Fibroblast of skin of left biceps (primary cell): ENCODE measurements at places on chromosomes 2 and 18.

- no peak for DNase-seq
Measured at GRCh38 chr2:41735006-41735405, 312.8 kb upstream of the PKDCC start.

- DNase-seq = no peak
Measured at GRCh38 chr2:32825291-32825712, 121.5 kb upstream of the LTBP1 start.

DNA sequence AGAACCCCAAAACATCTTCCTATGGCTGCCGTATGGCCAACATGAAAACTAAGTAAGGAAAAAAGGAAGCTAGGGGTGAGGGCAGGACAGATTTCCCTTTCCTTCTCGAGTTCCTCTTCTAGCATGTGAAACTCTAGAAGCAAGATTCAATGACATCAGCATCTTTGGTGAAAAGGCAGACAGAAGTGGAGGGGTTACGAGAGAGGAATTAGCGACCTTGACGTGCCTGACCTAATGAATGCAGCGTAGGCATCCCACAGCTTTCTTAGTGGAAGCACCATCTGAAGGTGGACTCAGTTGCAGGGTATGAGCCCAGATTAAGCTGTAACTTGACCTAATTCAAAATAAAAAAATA is 47.9 kb upstream of the PELI1 start:
- DNase-seq = no peak

- DNase-seq = no peak
Measured at GRCh38 chr2:37615804-37616676, 55.4 kb downstream of the CDC42EP3 start.

DNA sequence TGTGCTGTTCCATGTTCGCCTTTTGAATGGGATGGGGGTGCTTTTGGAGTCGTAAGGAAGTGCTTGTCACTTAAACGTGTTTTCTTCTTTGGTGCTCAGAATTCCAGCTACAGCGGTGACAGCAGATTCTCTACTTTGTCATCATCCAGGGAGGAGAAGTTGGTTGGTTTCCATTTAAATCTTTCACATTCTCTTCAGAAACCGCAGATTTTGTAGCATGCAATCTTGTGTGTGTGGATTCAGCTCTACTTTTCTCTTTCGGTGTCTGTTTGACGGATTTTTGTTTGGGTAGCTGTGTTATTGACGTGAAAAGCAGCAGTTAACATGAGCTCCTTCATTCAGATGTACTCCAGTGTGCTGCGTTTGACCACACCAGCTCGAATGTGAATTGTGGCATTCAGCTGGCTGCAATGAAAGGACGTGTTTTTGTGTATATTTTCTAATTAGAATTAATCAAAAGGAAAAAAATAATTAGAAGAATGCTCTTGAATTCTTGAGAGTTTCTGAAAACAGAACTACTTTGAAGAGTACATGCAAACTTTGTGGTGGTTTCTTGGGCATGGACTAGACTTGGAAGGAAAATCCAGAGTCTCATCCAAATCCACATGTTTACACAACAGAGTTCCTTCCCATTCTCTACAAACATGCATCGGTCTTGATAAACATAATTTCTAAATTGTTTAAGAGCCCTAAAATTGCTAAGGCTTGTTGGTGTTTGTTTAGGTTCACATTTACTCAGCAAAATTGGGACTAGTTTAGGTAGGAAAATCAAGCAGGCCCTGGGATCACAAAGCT is 68.7 kb upstream of the RBM44 start:
- no peak for DNase-seq

- no peak for DNase-seq
Measured at GRCh38 chr2:60544954-60545560, 8.4 kb downstream of the BCL11A start.

GRCh38 chr2:44952806-44953498 is 11.4 kb downstream of the SIX3 start:
- DNase-seq = no peak

DNA sequence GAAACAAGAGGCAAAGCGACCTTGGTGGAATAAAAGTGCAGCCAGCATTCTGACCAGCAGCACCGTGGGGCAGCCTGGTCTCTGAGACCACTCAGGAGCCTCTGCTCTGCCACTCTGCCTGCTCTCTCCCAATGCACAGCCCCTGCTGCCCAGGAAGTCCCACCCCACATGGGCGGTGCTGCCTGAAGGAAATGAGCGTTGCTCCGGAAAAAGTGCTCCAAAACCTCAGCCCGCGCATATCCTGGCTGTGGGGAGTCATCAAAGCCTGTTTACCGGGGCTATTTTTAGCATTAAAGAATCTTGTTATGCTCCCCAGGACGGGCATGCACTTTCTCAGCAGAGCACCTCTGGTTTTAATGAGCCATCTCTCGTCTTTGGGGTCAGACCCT is 54.5 kb downstream of the EPAS1 start:
- DNase-seq = no peak

GRCh38 chr2:55418512-55419232 is 984 bp downstream of the CCDC88A start:
- no peak for DNase-seq

DNA sequence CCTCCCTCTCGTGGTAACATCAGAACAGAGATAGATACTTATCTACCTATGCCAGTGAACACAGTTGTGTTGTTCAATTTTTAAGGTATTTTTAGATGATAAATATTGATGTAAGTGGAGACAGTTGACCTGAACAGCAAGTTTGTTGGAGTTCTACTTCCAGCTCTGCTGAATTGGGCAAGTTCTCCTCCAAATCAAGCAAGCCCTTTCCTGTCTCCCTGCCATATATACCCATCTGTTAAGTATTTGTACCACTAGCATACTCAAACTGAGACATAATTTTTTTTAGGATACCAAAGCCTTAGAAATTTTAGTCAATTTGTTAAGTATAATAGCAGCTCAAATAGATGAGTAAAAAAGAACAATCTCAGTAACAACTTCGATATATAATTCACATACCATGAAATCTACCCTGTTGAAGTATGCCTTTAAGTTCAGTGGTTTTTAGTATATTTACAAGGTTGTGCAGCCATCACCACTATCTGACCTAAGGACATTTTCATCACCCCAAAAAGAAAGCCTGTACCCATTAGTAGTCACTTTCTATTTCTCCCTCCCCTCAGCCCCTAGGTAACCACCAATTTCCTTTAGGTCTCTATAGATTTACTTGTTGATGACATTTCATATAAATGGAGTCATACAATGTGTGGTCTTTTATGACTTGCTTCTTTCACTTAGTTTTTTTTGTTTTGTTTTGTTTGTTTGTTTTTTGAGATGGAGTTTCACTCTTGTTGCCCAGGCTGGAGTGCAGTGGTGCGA is 61.8 kb downstream of the COX7A2L start:
- no peak for DNase-seq

- peak; percentile 13 for DNase-seq
Measured at GRCh38 chr2:95043300-95044093, 18.0 kb downstream of the MAL start.

- no peak for DNase-seq
Measured at GRCh38 chr2:68290901-68291300, 28.8 kb downstream of the CNRIP1 start.

DNA sequence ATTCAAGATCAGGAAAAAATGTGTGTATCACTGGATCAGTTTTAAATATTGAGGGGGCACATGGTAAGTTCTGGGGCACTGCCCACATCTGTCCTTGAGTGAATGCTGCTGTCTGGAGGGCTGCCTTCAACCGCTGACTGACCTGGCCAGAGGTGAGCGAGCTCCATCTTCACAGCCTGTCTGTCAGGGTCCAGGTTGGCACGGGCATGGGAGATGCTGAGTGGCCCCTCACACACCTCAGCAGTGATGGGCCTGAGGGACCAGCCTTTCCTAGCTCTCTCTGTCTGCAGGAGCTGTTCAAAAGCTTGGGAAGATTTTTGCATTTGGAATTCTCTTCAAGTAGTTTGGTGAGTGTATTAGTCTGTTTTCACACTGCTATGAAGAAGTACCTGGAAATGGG is 114.8 kb upstream of the ALKAL2 start:
- DNase-seq = no peak

GRCh38 chr2:240299710-240300068 is 135.8 kb upstream of the GPC1 start:
- no peak for DNase-seq

- peak; percentile 49 for DNase-seq
Measured at GRCh38 chr18:41703744-41704530, 251.1 kb upstream of the PIK3C3 start.

DNA sequence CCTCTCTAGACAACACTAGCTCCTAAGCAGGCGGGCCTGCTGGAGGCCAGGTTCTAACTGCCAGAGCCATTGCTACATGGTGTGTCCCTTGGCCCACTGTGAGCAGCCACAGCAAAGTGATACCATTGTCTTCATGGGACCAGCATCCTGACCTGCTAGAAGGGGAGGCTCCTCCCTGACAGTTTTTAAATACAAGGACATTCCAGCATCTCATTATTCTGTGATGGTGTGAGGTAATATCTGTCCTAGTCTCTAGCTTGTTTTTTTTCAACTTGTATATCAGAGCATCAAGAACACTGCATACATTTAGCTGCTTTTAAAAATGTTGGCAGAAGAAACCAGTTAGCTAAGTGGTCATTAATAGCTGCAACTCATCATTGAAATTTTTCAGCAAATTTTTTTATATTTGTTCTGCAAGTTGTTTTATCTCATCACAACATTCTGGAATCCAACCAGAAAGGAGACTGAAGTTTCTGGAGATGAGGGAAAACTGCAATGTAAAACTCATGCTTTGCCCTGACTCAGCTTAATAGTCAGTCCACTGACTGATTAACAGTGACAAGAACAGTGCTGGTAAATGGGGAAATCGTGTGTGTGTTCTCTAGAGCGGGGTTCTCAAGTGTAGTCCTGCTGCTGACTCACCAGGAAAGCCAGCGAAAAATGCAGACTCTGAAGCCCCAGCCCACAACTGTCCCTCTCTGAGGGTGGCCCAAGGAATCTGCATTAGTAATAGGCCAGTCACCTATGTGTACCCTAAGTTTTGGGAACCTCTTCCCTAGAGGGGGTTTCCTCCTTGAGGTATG is 17.8 kb downstream of the MAPRE3 start:
- DNase-seq = no peak

- DNase-seq = no peak
Measured at GRCh38 chr2:96580771-96581170, 44.2 kb downstream of the ARID5A start.

DNA sequence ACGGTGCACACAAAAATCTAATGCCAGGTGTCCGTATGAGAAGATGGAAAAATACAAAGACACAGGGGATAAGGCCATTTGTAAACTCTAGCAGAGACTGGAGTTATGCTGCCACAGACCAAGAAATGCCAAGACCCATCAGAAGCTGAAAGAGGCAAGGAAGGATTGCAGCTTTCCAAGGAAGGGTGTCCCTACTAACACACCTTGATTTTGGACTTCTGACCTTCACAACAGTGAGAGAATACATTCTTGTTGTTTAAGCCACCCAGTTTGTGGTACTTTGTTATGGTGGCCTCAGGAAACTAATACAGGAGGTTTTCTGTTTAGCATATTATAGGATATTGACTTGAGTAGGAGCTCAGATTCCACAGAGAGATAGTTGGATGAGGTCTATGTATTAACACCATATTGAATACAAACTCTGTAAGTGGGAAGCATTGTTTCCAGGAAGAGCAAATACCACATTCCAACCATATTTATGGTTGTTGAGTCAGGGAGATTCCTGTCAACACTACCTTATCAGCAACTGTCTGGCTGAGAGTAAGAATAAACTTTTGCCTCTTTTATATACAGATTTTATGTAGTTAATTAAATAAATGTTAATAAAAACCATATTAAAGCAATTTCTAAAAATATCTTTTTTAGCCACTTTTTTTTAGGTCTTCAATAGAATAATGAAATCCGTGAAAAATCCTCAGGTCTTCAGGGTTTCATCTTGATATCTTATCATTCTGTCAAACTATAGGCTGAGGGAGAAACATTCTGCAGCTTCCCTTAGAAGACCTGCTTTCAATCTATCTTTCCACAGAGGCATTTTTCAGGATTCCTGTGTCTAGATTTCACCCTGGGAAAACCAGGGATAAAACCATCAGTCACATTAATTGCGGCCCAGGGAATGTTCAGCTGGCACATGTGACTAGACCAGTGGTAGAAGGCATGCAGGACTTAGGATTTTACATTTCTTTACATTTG is 35.4 kb upstream of the HNMT start:
- DNase-seq = peak; percentile 94

DNA sequence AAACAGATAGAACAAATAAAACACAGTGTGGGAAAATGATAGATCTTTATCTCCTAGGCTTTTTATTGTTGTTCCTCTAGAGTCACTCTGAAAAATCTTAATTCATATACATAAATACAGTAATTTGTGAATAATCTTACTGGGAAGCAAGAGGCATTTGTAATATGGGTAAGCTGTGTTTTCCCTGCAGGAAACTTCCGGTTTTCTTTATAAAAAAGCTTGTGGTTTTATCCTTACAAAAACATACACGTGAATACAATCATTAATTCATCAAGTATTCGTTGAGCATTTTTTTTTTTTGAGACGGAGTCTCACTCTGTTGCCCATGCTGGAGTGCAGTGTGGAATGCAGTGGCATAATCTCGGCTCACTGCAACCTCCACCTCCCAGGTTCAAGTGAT is 1312.8 kb upstream of the ZEB2 start:
- DNase-seq = no peak

DNA sequence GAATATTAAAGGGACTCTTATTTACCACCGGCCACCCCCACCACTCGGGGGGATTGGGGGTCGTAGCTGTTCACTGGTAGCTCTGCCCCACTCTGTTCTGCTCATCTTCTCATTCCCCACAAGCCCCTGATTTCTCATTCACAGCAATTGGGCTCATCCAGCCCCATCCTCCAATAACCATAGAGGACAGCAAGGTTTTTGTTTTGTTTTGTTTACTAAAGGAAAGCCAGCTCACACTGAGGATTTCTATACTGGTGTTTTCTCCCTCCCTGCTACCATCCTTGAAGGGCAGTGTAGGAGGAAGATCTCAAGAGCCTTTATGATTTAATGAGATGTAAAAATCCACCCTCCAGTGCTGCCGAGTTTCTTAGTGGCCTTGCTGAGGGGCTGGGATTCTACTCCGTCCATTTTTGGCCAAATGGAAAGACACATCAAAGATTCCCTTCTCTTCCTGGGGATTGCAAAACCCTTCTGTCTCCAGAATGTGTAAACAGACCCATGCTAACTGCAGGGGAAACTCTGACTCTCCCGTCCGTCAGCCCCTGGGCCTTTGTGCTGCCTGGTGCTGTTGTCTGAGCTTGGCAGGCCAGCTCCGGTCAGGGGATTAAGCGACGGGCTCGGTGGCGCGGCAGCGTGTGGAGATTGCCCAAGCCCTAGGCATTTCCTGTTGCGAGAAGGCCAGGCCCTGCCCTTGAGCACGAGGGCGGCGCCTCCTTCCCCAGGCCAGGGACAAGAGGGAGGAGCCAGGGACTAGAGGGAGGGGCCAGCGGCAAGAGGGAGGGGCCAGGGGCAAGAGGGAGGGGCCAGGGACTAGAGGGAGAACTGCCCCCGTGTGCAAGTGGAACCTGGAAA is 165.0 kb downstream of the ANTXR1 start:
- no peak for DNase-seq

- DNase-seq = peak; percentile 8
Measured at GRCh38 chr2:41038408-41038807, 586.5 kb upstream of the SLC8A1 start.

- DNase-seq = no peak
Measured at GRCh38 chr2:95695613-95696012, 103.8 kb downstream of the TRIM43 start.

GRCh38 chr2:150572961-150573395 is 85.5 kb upstream of the RND3 start:
- no peak for DNase-seq

GRCh38 chr2:96959406-96960110 is 26.8 kb downstream of the FAM178B start:
- DNase-seq = no peak
